ENCODE measurements at places on chromosomes 5 and 9.

- no peak for DNase-seq
These were observed 10.5 kb downstream of the PIK3R1 start for GRCh38 chr5:68225911-68226545.

- DNase-seq: no peak
These were observed 48.7 kb downstream of the FBXW11 start for GRCh38 chr5:171957591-171958251.

- peak; percentile 92 for DNase-seq
These were observed 89.9 kb downstream of the SH3TC2 start for GRCh38 chr5:148972974-148973374.

- no peak for DNase-seq
These were observed 59.5 kb downstream of the CDC42SE2 start for GRCh38 chr5:131323378-131323777.

- no peak for DNase-seq
These were observed 32.4 kb downstream of the OSTF1 start for GRCh38 chr9:75120686-75121085.

DNA sequence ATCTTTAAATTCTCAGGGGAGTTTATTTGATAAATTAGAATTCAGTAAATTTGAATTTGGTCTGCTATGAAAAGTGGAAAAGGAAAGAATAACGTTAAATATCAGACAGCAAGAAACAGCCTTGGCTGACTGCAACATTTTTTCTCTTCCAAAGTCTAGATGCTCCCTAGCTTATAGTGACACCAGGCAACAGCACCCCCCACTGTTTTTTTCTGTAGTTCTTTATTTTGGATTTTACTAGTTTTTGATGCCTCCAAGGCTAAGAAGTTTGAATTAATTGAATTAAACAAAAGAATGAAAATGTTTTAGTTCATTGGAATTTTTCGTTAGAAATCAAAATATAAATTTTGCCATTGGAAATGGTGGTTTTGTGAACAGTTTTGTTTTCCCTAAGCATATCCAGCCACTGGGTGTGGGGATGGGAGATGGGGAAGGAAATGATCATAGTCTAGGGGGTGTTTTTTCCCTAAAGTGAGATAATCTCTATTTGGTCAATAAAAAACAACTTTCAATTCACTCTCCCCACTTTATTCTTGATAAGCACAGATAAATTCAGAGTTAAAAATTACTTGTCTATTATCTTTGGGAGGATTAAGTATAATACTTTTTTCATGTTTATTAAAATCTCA, 199.3 kb upstream of the CD180 start:
- DNase-seq: peak; percentile 7

- DNase-seq: no peak
These were observed 54.0 kb downstream of the SECISBP2 start for GRCh38 chr9:89372230-89372816.

GRCh38 chr5:867300-867870, 16.6 kb upstream of the ZDHHC11 start:
- DNase-seq: no peak

GRCh38 chr5:87354496-87354895, 58.2 kb downstream of the CCNH start:
- no peak for DNase-seq

- DNase-seq: no peak
These were observed 34.8 kb upstream of the RXRA start for GRCh38 chr9:134291452-134291881.

DNA sequence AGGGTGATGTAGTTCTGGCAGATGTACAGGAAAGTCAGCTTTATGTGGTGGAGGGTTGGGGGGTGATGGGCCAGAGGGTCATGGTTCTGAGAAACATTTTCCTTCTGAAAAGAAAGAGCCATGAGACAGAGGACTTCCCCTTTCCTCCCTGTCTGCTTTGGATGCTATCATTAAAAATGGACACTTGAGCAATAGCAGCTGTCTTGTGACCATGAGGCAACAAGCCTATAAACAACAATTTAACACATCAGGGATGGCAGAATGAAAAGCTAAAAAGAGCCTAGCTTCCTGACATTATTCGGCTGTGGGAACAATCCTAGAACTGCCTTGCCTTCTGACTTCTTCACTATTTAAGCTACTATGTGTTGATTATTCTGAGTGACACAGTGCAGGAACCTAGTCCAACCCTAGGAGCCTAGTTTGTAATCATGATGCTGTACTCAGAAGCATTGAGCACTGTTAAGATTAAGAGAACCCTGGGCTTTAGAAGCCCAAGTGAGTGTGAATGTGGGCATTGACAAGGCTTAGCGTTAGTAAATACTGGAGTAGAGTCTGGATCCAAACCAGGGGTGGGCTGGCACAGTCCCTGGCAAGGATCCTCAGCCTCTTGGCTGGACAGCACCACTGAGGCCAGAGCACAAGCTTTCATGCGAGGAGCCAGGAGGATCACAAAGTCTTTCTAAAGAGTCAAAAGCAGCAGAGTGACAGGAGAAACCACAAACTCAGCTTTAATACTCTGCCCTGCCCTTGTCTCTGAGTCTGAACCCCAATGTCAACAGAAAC, 178.5 kb upstream of the EGFLAM start:
- DNase-seq: no peak

- DNase-seq: no peak
These were observed 69.1 kb upstream of the OLFM1 start for GRCh38 chr9:135018306-135018915.

DNA sequence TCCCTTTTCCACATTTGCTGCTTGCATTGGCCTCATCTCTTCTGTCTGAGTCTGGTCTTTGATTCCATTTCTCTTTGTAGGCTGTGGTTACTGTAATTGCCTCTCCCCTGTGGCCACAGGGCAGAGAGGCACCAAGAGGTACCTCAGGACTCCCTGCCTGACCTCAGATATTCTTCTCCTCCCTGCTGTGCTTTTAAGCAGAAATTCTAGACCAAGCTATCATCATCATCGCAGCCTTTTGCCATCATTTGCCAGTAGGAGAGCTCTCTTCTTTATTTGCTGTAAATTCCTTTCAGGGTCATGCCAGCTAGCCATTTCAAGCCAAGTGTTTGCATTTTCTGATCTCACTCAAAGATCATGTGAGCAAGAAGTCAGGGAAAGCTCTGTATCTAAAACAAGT, 369.6 kb downstream of the ICE1 start:
- DNase-seq: no peak

DNA sequence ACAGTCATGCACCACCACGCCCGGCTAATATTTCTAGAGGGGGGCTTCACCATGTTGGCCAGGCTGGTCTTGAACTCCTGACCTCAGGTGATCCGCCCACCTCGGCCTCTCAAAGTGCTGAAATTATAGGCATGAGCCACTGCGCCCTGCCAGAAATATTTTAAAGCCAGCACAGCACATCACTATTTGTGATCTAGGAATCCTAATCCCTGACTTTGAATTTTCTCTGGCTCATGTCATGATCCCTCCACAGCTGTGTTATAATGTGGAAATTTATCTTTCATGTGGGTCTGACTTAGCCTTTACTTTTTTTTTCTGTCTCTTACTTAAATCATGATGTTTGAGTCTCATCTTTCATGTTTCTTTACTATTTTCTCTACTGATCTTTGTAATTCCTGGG, 18.7 kb upstream of the ITGA1 start:
- DNase-seq: peak; percentile 27

- no peak for DNase-seq
These were observed 14.8 kb upstream of the FSTL4 start for GRCh38 chr5:133627180-133627579.

- DNase-seq: peak; percentile 21
These were observed 124.4 kb downstream of the TENT4A start for GRCh38 chr5:6837519-6838110.

DNA sequence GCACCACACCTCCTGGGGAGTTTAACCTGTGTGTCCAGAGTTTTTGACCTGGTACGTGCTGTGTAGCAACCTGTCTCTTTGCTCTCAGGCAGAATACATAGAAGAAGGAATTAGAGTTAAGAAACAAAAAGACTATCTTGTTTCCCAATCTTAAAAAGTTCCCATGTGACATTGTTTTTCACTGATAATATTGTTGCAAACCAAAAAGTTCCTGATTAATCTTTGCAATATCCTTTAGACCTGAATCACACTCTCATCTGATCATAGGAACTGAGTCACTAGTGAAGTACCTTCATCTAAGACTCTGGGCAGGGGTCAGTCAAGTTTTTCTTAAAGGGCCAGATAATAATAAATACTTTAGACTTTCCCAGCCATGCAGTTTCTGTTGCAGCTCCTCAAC, 35.1 kb downstream of the BASP1 start:
- no peak for DNase-seq

DNA sequence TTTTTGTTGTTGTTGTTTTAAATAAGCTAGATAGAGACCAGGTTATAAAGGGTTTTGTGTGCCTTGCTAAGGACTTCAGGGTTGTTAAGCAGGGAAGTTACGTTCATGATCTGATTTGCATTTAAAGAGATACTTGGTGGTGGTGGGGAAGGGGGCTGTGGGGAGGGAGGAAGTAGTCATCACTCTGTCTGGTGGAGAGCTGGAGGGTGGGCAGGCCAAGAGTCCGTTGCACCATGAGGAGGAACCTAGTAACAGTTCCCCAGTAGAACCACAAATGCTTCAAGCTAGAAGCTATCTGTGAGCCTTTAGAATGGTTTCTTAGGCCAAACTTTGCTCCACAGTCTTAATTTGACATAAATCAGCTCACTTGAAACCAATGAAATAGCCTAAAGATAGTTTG, 18.7 kb upstream of the ROPN1L start:
- DNase-seq: no peak

GRCh38 chr9:614431-614830, 227.1 kb upstream of the DMRT1 start:
- no peak for DNase-seq

- peak; percentile 50 for DNase-seq
These were observed 108.3 kb downstream of the SMIM15 start for GRCh38 chr5:61053937-61054336.

GRCh38 chr9:37639109-37639762, 11.5 kb upstream of the FRMPD1 start:
- peak; percentile 55 for DNase-seq

GRCh38 chr5:125176005-125176390, 429.6 kb upstream of the ZNF608 start:
- DNase-seq: no peak

- peak; percentile 80 for DNase-seq
These were observed 63.1 kb downstream of the RCL1 start for GRCh38 chr9:4855841-4856240.

DNA sequence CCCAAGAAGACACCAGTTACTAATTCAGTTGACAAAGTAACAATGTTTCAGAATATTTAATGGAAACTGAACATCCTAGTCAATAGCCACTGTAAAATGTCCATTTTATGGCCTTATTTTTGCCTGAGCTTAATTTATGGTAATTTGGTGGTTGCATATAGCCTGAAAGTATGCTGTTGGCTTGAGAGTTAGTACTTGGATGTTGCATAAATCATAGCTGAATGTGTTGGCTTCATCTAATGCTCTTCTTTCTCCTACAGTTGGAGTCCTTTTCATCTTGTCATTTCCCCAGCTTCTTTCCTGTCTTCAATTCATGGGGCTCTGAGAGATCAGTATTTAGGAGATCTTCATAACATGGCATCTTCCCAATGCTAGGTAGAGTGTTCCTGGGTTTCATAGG, 164.6 kb downstream of the MAT2B start:
- no peak for DNase-seq

DNA sequence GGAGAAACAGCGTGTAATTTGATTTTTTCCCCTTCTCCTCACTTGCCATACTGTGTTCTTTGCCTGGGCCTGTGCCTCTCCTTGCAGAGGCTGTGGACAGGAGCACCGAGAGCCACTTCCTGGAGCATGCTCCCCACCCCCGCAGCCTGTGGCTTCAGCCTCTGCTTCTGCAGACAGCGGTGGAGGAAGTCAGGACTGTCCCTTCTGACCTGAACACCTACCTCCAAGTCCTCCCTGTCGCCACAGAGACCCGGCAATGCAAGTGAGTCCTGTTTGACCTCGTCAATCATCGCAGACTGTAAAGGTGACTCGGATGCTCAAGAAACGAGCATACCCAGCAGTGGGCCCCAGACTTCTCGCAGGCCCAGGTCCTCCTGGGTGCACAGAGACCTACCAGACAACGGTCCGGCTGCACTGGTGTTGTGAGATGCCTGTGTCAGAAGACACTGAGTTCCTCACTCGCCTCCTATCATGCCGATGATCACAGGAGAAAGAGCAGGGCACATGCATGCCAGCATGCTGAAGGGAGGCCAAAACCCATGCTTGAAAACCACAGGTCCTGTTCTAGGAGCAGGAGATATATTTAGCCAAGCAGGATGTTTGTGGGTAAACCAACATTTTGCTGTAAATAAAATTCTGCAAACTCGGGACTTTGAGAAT, 198.8 kb downstream of the AUH start:
- peak; percentile 58 for DNase-seq

DNA sequence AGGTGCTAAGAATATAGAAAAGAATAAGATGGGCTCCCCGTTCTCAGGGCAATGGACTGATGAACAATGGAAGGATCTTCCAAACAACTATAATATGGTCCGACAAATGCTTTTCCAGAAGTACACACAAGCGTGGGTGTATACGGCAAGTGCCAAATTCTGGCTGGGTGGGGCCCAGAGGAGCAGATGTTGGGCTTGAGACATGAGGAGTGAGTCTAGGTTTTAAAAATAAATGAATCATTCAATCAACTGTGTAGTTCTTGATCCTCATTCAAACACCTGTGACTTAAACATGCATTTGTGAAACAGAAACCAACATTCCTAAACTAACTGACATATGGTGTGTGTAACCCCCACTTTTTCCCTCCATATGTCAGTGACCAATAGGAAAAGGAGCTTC, 47.9 kb downstream of the MFAP3 start:
- no peak for DNase-seq

- DNase-seq: no peak
These were observed 11.1 kb downstream of the TGFBR1 start for GRCh38 chr9:99116003-99116411.

GRCh38 chr5:74209571-74209970, 431.0 kb downstream of the ENC1 start:
- peak; percentile 53 for DNase-seq

DNA sequence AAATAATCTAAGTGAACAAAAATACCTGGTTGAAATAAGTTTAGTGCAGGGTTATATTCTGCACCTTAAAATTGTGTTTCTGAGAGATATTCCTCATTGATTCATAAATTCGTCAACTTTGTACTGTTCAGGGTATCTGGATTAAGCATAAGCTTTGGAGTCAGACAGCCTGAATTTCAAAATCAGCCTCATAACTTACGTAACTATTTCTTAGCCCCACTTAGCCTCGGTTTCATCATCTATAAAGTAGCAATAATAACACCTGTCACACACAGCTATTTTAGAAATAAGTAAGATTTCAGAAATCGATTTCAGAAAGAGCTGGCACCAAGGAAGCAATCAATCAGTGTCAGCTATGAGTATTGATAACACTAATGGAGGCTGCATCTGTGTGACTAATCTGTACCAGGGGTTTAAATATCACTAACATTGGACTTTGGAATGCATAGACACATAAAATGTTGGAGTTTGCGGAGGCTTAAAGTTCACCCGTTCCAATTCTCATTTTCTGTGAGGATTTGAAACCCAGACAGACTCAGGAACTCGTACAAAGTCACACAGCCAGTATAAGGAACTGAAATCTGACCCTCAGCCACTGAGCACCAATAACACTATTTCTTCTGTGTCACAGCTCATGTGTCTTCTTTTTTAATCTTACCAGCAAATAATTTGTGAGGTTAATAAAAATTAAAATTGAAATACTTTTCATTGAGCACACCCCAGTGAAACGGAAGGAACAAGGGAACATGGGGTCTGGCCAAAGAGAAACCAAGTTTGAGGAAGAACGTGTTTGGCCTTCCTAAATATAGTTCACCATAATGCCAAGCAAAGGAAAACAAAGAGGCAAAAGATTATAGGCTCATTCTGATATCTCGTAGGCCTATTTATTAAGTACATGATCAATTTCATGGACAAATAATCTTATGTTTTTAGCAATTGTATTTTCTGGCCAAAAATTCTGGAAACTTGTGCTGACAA, 194.4 kb upstream of the PTGER4 start:
- no peak for DNase-seq

GRCh38 chr9:109916316-109916715, 136.3 kb downstream of the PALM2AKAP2 start:
- DNase-seq: no peak

Measured in EH (cell line).